ENCODE measurements at places on chromosomes 3 and 15.

- peak; percentile 86 for DNase-seq
Observed at GRCh38 chr3:5787861-5788488, 600.5 kb downstream of the EDEM1 start.

DNA sequence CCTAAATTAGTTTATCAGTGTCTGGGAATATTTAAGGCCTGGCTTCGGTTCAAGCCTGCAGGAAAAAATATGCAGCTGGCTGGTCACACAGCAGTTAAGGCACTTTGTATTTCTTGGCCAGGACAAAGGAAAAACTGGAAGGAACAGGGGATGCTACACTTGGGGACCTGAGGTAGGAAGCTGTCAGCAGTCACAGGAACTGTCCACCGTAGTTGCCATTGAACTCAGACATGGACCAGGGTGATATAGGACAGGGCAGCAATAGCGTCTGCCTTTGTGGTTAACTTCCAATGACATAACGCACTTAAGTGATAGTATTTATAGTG is 49.1 kb downstream of the NR1D2 start:
- no peak for DNase-seq

GRCh38 chr3:9298236-9298635 is 48.8 kb upstream of the SRGAP3 start:
- DNase-seq, result no peak

GRCh38 chr3:38608086-38608775 is 41.3 kb downstream of the SCN5A start:
- DNase-seq, result peak; percentile 62

DNA sequence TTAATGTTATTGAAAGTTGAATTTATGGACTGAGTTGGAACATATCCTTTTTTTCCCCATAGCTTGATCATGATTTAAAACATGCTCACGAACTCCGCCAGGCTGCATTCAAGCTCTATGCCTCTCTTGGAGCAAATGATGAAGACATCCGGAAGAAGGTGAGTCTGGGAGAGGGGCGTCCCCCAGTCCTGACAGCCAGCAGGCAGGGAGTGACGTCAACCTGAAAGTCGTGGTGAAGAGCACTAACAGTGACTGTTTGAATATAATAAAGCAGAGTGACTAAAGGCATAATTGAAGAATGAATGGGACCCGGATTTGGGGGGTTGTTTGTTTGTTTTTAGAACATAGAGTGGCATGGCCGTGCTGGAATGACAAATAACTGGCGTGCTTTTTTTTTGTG is 57.9 kb downstream of the ARMC8 start:
- no peak for DNase-seq

- no peak for DNase-seq
Observed at GRCh38 chr3:59518283-59519055, 468.6 kb upstream of the CFAP20DC start.

GRCh38 chr15:29638781-29639180 is 183.5 kb downstream of the TJP1 start:
- no peak for DNase-seq

GRCh38 chr15:31236184-31237042 is 90.2 kb upstream of the KLF13 start:
- DNase-seq, result peak; percentile 95

GRCh38 chr3:17911986-17912760 is 169.7 kb upstream of the TBC1D5 start:
- DNase-seq, result no peak

DNA sequence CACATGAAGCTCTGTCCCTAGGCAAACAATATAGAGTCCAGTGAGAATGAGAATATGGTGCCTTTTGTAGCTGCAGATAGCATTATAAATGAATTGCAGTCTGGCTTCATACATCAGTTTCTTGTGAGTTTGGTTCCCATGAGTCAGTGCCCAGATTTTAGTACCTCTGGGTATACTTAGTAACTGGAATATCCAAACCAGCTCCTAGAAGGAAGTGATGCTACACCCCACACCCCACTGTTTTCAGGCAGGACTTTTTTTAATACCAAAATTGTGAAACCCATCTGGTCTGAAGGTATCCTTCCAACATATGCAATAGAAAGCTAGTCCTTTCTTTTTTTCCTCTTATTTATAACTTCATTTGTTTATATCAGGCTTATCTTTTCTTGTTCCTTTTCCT is 42.1 kb upstream of the FOXP1 start:
- no peak for DNase-seq

DNA sequence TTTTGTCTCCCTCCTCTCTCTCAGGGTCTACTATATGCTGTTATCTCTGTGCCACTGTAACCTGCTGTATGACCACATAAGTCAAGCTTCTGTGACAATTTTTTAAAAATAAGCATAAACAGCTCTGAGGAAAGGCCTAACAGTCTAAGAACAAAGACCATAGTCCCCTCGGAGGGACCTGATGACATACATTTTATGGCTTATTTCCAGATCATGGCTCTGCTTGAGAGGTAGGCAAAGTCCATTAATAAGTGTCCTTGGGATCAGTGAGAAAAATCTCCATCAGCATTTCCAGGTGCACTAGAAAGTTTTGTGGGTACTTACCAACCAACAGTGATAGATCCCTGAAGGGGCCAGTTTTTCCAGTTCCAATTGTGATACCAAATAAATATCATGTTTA is 123.8 kb downstream of the TNIK start:
- no peak for DNase-seq

DNA sequence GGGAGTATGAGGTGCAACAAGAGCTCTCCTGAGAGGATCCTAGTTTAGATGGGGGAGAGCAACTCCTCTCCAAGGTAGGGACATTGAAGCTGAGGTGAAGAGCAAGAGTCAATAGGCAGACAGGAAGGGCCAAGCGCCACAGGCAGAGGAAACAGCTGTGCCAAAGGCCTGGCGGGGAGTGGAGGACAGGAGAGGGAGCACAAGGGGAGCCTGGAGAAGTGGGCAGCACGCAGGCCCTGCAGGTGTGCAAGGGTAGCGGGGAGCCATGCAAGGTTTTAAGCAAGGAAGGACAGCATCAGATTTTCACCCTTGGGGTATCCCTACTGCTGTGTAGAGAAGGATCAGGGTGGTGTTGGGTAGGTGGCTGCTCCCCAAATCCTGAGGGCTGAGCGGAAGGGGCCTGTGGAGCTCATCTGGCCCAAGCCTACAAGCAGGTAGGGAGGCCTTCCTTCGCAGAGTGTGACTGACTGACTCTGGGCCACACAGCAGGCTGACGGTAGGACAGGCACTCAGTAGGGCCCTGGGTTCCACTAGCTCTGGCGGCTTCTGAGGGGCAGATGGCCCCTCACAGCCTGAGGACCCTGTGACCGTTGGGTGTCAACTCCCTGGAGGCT is 13.3 kb downstream of the CHST13 start:
- DNase-seq, result no peak

GRCh38 chr15:93708724-93709445 is 522.5 kb upstream of the MCTP2 start:
- DNase-seq, result no peak

- DNase-seq, result no peak
Observed at GRCh38 chr3:102614585-102614984, 179.8 kb downstream of the ZPLD1 start.

- DNase-seq, result no peak
Observed at GRCh38 chr3:150743508-150743907, 19.5 kb downstream of the SIAH2 start.

DNA sequence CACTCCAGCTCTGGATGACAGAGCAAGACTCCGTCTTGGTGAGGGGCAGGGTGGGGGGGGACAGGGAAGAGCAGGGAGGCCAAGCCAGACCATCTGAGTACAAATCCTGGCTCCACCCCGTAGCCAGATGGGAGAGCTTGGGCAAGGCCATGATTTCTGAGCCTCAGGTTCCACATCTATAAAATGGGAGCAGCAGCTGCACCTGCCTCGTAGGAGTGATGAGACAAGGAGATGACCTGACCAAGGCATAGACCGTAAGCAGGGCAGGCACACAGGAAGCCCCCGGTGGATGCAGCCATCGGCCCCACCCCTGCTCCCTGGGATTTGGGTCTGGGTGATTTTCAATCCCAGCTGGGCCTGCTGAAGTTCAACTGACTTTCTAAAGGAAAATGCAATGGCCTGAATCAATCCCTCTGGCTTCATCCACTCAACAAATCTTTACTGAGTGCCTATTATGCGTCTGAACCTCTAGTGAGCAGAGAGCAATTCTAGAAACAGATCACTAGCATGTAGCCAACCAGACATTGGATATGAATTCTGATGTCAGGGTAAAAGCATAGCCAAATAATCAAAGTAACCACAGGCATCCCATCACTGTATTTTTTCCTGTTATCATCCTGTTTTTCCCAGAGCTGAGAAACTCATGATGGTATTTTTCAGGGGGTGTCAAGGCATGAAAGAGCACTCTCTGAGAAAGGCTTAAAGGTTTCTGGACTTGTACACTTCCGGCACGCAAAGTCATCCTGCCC is 141.2 kb downstream of the NUP210 start:
- no peak for DNase-seq

DNA sequence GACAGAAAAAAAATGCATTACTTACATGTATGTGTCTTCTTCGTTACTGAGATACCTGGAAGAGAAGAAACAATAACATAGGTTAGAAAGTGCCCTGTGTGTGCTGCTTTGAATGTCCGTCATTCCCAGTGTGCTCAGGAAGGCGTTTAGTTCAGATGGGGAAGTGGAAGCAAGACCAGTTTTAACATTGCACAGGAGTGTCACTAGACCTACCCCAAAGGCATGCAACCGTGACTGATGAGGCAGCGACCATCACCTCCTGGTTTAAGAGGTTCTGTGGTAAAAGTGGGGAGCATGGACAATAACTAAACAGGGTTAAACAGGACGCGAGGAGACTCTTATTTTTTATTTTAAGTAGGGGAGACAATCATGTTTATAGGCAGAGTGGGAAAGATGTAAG is 199.7 kb upstream of the ICE2 start:
- DNase-seq, result no peak

DNA sequence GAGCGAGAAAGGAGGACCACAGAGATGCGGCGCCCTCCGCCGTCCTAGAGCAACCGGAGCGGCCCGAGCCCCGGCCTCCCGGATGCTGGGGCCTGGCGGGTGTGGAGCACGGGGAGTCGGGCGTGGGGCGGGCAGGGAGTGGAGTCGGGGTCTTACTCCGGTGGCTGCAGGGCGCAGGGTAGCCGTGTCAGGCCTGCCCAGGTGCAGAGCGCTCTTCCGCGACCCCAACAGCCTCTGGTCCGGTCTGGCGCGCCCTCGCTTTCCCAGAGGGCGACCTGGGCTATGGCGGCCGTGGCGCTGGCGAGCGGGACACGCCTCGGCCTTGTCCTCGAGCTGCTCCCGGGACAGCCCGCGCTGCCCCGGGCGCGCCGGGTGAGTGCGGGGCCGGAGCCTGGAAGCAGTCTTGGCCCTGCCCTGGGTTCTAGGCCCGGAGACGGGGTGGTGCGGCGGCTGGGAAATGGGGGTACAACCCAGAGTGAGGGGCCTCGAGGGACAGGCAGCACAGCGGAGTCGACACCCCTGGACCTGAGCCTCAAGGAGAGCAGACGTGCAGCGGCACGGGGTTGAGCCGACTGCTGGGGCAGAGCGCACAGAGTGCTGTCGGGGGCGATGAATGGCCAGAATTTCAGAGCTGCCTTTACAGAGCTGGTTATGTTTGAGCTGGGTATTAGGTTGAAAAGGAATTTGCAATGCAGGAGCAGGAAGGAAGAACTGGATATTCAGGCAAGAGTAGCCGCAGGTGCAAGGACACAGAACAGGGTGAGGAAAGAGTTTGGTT is at the start of gene ZNF662:
Gene ZNF662, plus strand, starts transcription at position 73 of the 778 bp plus-strand sequence. CDS start 1,973 bp downstream, outside the sequence.
- peak; percentile 69 for DNase-seq

DNA sequence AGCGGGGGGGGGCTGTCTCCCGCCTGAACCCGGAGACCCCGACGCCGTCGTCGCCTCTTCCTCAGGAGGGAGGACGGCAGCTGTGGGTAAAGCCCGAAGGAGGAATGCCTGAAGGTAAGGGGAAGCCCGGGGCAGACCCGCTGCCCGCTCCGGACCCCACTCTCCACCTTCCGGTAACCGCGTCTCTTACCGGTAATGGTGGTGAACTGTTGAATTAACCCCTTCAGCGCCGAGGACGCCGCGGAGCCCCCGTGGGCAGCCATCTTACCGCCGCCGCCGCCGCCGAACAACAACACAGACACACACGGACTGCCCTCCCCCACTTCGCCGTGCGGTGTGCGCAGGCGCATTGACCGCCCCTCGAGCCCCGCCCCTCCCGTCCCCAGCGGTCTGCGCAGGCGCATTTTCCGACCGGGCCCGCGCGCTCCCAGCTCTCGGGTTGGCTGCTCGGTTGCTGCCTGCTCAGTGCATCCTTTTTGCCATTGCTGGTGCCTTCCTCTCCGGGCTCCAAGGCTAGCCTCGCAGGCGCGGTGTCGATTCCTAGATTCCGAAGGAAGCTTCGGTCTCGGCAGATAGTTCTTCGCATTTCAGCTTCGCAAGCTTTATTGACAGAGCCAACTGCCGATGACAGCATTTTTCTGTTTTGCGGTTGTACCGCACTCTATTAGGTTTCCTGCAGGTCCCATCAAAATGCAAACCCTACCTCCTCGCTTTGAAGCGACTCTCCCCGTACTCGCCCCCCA is at the start of gene UBXN7:
Gene UBXN7, minus strand, starts transcription at position 291 of the 743 bp plus-strand sequence. Its CDS starts 28 bp downstream, at position 263.
- DNase-seq, result peak; percentile 91

DNA sequence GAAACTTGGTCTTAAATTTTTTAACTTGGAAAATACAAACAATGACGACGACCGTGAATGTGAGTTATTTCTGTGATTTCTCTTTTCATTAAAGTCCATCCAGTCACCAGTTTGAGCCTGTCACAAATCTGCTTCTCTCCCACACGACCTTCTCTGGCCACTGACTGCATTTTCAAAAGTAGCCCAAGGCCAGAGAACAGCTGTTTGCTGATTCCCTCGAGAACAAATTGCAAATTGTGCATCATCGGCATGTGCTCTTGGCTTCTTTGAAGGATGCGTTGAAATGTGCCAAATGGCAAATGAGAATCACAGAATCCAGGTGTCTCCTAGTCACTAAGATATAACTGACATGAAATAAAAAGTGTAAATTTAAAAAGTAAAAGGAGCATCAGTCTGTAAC is 106.4 kb downstream of the AQP9 start:
- DNase-seq, result no peak

DNA sequence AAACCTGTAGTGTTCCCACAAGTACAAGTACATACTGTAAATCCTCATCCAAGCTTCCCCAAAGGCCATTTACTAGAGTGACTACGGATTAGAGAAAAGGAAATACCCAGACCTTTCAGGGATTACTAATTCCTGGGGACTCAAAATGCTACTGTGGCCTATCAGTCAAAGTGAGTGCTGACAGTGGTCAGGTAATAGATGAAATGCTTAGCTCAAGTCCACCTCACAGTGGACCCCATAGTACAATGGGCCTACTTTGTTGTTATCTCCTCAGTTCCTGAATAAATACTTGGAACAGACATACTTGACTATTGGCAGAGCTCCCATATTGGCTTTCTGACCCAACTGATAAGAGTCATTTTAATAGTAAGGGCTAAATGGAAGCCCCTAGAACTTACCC is 61.6 kb downstream of the MAP4 start:
- no peak for DNase-seq

- no peak for DNase-seq
Observed at GRCh38 chr3:132803889-132804288, 81.7 kb upstream of the NPHP3 start.
